ENCODE measurements at places on chromosomes 5 and 9.

GRCh38 chr5:6766604-6767093 lies 53.4 kb downstream of the TENT4A start:
- H3K27ac ChIP-seq: no peak overlapping the region
- no peaks in the 10 kb centered on the region for H3K27me3 ChIP-seq
- no peak overlapping the region for H3K4me3 ChIP-seq
- H3K36me3 ChIP-seq: peaks cover 3% of the 10 kb centered on the region
- peaks cover 11% of the 10 kb centered on the region for H3K4me1 ChIP-seq

- no peaks in the 10 kb centered on the region for H3K27me3 ChIP-seq
- DNase-seq: no peak
- H3K27ac ChIP-seq: no peak overlapping the region
- no peaks in the 10 kb centered on the region for H3K36me3 ChIP-seq
Measured at GRCh38 chr9:17878810-17879370, 300.0 kb downstream of the SH3GL2 start.

DNA sequence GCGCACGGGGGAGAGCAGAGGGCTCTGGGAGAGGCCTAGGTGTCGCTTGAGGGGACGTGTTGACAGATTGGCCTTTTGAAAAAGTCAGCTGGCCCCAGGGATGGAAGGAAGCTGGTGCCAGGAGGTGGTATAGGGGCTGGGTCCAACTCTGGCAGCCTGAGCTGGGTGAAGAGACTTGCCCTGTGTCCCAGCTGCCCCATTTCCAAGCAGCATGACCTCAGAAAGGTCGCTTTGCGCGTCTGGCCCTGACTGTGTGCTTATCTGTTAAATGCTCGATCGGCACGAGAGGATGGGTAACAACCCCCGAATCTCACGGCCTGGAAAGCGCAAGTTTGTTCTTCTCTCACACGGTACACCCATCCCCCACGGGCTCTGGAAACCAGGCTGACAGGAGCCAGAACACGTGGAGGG lies 31.2 kb upstream of the LAMC3 start:
- H3K27me3 ChIP-seq: peaks cover 5% of the 10 kb centered on the region
- no peak overlapping the region for H3K27ac ChIP-seq
- no peaks in the 10 kb centered on the region for H3K36me3 ChIP-seq
- no peak overlapping the region for H3K4me3 ChIP-seq

- H3K4me3 ChIP-seq: no peak overlapping the region
- H3K27ac ChIP-seq: no peak overlapping the region
- no peak for DNase-seq
- no peaks in the 10 kb centered on the region for H3K4me1 ChIP-seq
- H3K36me3 ChIP-seq: no peaks in the 10 kb centered on the region
Measured at GRCh38 chr5:111914966-111915636, 158.1 kb upstream of the NREP start.

- H3K27ac ChIP-seq: no peak overlapping the region
- H3K4me3 ChIP-seq: no peak overlapping the region
- DNase-seq: no peak
- peaks cover 2% of the 10 kb centered on the region for H3K4me1 ChIP-seq
Measured at GRCh38 chr9:125589287-125589686, 117.7 kb downstream of the MAPKAP1 start.

DNA sequence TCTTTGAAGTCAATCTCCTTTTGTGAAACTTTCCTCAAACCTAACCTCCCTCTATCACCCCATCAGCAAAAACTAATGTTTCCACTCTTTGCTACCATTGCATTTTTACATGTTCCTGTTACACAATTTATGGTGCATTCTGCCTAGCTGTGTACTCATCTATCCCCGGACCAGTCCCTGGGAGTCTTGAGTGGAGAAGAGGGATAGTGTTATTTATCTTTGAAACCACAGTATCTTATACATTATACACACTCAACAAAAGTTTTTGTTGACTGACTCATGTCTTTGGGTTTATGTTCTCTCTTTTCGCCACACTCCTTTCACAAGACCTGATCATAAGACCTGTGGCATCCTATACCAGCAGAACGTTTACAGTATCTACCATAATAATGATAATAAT lies 26.4 kb downstream of the TNFAIP8 start:
- H3K4me3 ChIP-seq: no peak overlapping the region
- H3K27me3 ChIP-seq: no peaks in the 10 kb centered on the region
- peaks cover 71% of the 10 kb centered on the region for H3K4me1 ChIP-seq
- peaks cover 58% of the 10 kb centered on the region for H3K36me3 ChIP-seq

GRCh38 chr5:131610198-131611063 lies 24.6 kb downstream of the RAPGEF6 start:
- no peak for DNase-seq
- H3K4me1 ChIP-seq: peaks cover 17% of the 10 kb centered on the region
- no peak overlapping the region for H3K27ac ChIP-seq
- H3K27me3 ChIP-seq: no peaks in the 10 kb centered on the region

GRCh38 chr5:133606835-133607234 lies 5.5 kb downstream of the FSTL4 start:
- peaks cover 39% of the 10 kb centered on the region for H3K27me3 ChIP-seq
- H3K36me3 ChIP-seq: no peaks in the 10 kb centered on the region
- H3K4me1 ChIP-seq: peaks cover 4% of the 10 kb centered on the region
- no peak overlapping the region for H3K4me3 ChIP-seq
- DNase-seq: no peak

GRCh38 chr9:36078051-36078450 lies 41.3 kb downstream of the RECK start:
- H3K4me1 ChIP-seq: no peaks in the 10 kb centered on the region
- DNase-seq: no peak
- H3K27ac ChIP-seq: no peak overlapping the region

GRCh38 chr9:120353506-120353905 lies 226.5 kb downstream of the CDK5RAP2 start:
- no peak overlapping the region for H3K27ac ChIP-seq
- H3K4me1 ChIP-seq: no peaks in the 10 kb centered on the region
- DNase-seq: no peak
- no peaks in the 10 kb centered on the region for H3K36me3 ChIP-seq
- no peaks in the 10 kb centered on the region for H3K27me3 ChIP-seq
- no peak overlapping the region for H3K4me3 ChIP-seq

DNA sequence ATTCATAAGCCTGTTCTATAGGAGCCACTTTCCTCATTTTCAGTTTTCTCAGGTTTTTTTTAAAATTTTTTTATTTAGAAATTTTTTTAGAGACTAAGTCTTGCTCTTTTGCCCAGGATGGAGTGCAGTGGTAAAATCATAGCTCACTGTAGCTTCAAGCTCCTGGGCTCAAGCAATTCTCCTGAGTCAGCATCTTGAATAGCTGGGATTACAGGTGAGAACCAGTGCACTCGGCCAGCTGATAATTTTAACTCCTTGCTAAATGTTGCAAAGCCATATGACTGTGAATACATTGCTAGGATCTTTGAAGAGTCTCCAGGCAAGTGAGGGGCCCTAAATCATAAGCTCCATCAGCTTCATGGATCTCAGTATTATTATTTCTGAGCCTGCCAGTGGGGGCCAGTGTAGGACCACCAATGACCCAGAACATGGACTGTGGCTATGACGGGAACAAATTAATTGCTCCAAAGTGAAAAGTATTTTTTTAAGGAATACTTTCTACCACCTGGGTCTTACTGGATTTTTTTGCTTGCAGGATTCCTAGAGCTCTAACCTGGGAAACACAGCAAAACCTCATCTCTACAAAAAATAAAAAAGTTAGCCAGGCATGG lies 5.7 kb upstream of the GAPVD1 start:
- no peaks in the 10 kb centered on the region for H3K36me3 ChIP-seq
- no peak overlapping the region for H3K4me3 ChIP-seq
- no peak for DNase-seq
- H3K4me1 ChIP-seq: peaks cover 6% of the 10 kb centered on the region

GRCh38 chr9:23638837-23639426 lies 187.1 kb downstream of the ELAVL2 start:
- no peak overlapping the region for H3K4me3 ChIP-seq
- no peaks in the 10 kb centered on the region for H3K27me3 ChIP-seq
- H3K4me1 ChIP-seq: no peaks in the 10 kb centered on the region
- H3K36me3 ChIP-seq: no peaks in the 10 kb centered on the region
- DNase-seq: no peak
- no peak overlapping the region for H3K27ac ChIP-seq

- H3K27me3 ChIP-seq: peaks cover 6% of the 10 kb centered on the region
- no peak overlapping the region for H3K27ac ChIP-seq
- DNase-seq: no peak
- no peaks in the 10 kb centered on the region for H3K36me3 ChIP-seq
Measured at GRCh38 chr5:102312586-102313370, 16.7 kb upstream of the SLCO4C1 start.

- H3K27ac ChIP-seq: no peak overlapping the region
- H3K36me3 ChIP-seq: no peaks in the 10 kb centered on the region
- no peak for DNase-seq
- no peak overlapping the region for H3K4me3 ChIP-seq
- H3K27me3 ChIP-seq: peaks cover 40% of the 10 kb centered on the region
- no peaks in the 10 kb centered on the region for H3K4me1 ChIP-seq
Measured at GRCh38 chr9:72946821-72947220, 6.0 kb downstream of the ALDH1A1 start.

DNA sequence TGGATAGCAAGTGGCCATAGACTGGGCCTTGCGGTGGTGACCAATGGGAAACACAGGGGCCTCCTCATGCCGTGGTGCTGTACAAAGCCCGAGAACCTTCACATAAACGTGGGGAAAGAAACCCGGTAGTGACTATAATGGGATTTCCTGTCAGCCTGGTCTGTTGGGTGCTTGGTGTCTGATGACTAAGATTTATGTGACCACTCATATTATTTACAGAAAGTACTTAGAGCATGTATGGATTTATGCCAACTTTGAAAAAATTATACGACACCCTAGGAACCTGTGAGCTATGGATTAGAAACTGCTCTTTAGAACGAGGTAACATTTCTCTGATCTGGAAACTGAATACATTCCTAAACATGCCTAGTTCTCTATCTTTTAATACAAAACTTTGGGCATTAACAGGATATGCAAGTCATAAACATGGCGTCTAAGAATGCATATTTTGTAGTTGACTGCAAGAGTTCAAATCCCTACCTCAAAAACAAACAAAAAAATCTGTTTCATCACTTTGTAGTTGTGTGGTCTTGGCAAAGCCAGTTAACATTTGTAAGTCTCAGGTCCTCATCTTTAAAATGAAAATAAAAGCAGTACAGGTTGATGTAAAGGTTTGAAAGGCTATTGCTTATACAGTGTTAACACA lies 85.4 kb downstream of the TMEM167A start:
- H3K36me3 ChIP-seq: no peaks in the 10 kb centered on the region
- H3K4me3 ChIP-seq: no peak overlapping the region
- no peaks in the 10 kb centered on the region for H3K27me3 ChIP-seq
- no peak overlapping the region for H3K27ac ChIP-seq
- no peaks in the 10 kb centered on the region for H3K4me1 ChIP-seq

Data from activated CD4-positive, alpha-beta memory T cell treated with anti-CD3 and anti-CD28 coated beads, Interleukin-2, amount 10 ng/mL, durations not matched to agents 7 days and 5 days (primary cell).